ENCODE measurements at places on chromosomes 1 and 21. TPM values are rescaled to one million over a fixed set of nuclear protein-coding genes. Genes with fewer than 3 reads are reported as not detected.

The MANEAL gene
- 10.8 TPM for total RNA-seq

The IRF6 gene
- 1.2 TPM for total RNA-seq

GRCh38 chr1:17535300-17535936, 4.1 kb upstream of the ARHGEF10L start:
- DNase-seq: no peak

DNA sequence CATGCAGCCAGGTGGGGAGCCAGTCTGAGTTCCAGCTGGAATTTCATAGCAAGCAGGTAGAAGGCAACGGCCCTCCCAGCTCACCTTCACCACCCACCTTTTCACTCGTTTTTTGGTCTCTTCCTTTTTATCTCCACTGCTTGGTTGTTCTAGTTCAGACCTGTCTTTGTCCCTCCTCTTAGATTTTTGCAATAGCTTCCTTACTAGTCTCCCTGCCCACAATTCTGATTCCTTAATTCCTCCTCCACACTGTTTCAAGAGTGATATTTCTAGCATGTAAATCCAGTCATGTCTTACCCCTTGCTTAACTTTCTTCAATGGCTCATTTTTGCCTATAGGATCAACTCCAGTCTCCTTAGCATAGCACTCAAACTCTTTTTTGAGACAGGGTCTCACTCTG, 119.6 kb downstream of the TMEM53 start:
- DNase-seq: no peak

DNA sequence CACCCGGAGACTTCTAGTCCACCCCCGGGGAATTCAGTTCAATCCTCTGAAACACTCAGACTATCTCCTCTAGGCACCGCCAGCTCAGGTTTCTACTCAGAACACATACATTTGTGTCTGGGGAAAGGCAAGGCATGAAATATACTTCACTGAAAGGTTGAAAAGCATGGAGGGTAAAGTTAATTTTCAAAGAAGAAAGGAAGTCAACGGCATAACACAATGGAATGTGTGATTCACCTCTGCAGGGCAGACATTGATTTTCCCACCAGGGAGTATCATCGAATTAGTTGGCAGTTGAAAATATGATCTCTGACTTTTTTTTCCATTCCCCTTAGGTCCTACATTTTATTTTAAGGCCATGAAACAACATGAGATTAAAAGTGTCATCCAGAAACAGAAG, 669.4 kb downstream of the SMYD3 start:
- no peak for DNase-seq

- peak; percentile 80 for DNase-seq
These were observed 4.5 kb downstream of the DLGAP3 start for GRCh38 chr1:34924759-34925555.

- DNase-seq: no peak
These were observed 328.2 kb downstream of the KCTD3 start for GRCh38 chr1:215895276-215895675.

DNA sequence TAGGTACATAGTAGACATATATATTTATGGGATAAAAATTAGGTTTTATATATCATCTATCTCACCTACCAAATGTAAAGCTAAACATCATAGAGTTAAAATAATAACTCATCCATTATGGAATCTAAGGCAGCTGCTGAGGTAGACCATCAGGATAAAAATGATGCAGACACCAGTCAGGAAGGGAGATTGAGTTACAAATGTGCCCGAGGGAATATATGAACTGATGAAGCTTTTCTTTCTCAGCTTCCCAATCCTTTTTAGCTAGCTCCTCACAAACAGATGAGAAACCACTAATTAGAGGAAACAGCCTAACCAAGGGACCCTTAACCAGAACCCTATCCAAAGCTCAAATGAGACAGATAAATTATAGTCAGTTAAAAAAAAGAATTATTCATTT, 20.9 kb downstream of the TTLL7 start:
- DNase-seq: peak; percentile 49

DNA sequence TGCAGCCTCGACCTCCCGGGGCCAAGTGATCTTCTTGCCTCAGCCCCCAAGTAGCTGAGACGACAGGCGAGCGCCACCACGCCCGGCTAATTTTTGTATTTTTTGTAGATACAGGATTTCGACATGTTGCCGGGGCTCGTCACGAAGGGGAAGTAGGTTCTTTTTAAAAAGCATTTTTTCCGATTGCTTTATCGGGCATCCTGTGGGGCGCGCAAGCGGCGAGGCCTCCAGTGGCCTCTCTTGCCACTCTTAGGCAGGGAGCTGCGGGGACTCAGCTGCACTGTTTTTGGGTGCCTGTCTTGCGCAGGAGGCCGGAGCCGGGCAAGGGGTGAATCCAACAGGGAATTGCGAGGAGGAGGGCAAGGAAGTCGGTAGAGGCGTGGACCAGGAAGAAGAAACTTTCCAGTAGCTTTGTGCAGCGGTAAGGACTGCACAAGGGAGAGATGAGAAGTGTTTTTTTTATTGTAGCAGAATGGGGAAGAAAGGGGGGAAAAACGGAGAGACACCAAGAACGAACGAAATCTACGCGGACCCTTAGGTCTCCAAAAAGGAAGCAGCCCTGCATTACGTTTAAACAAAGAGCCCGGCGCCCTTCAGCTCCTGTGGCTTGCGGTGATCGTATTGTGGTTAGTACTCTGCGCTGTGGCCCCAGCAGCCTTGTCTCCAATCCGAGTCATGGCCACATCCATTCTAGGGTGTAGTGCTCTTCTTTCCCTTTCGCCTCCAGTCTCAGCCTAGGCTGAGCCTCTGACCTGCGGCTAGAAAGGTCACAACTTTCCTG, 164.8 kb downstream of the PPIAL4G start:
- DNase-seq: no peak

DNA sequence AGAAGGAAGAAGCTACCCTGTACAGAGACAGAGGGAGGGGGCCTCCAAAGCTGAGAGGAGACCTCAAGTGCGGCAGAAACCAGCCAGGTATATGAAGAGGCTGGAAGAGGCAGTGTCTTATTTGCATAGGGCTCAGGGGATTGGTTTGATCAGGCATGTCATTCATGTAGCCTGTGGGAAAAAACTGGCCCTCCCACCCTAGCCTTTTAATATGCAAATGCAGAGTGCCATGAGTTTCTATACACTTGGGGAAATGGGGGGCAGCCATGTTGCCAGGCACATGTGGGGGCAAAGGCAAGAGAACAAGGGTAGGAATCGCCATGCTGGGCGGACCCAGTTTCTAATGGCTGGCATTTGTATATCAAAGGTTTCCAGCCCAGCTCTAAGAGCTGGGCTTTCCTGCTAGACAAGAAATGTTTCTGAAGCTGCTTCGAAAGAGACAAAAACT, 172.7 kb downstream of the RASAL2 start:
- DNase-seq: no peak

DNA sequence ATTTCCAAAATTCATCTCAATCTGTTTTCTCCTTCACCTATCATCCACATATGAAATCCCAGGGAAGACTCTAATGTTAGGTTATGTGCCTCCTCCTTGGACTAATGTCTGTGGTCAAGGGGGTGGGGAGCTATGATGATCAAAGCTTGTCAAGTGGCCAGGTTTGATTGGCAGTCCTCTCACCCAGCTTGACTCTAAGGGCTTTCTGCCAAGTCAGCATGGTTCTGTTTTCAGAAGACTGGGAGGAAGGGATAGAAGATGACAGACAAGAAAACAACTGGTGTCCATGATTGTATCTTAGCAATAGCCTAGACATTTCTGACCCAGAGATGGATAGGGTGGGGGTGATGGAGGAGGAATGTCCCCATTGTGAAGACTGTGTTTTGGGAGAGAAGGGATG, 9.1 kb upstream of the THEM5 start:
- DNase-seq: no peak

- DNase-seq: no peak
These were observed 1078.3 kb downstream of the TTLL7 start for GRCh38 chr1:82920418-82921248.

Data from myocyte (in vitro differentiated cells).